RPMI7951 (cell line): ENCODE measurements at places on chromosomes 7 and 10. TPM values are rescaled to one million over a fixed set of nuclear protein-coding genes. Genes with fewer than 3 reads are reported as not detected.

GRCh38 chr7:964401-965231 lies 10.1 kb upstream of the ADAP1 start:
- peak; percentile 47 for DNase-seq

- no peak for DNase-seq
Measured at GRCh38 chr10:10942441-10942840, 75.2 kb upstream of the CELF2 start.

- DNase-seq = peak; percentile 65
Measured at GRCh38 chr7:44103923-44104859, at the start of gene AEBP1. TSS of gene AEBP1 (plus strand) at chr7:44104345. CDS start at chr7:44104666, 321 bp downstream.

DNA sequence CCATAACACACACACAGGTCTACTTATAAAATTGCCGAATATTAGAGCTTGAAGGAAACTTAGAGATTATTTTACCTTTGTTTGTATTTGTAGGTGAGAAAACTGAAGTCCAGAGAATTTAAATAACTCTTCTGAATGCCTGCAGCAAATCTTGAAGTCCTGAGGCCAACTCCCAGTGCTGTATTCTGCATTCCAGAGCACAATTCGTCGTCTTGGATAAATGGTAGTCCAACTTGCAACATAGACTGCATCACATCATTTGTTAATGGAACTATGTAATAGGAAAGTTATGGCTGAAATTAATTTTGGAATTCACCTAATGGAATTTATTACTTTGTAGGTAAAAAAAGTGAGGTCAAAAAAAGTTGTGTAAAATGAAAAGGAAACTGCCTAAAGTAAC lies 37.3 kb upstream of the SEMA3D start:
- DNase-seq = no peak

- no peak for DNase-seq
Measured at GRCh38 chr7:106901828-106902441, 36.9 kb downstream of the PIK3CG start.

GRCh38 chr7:102376964-102377466 lies 19.1 kb upstream of the PRKRIP1 start:
- DNase-seq = no peak

DNA sequence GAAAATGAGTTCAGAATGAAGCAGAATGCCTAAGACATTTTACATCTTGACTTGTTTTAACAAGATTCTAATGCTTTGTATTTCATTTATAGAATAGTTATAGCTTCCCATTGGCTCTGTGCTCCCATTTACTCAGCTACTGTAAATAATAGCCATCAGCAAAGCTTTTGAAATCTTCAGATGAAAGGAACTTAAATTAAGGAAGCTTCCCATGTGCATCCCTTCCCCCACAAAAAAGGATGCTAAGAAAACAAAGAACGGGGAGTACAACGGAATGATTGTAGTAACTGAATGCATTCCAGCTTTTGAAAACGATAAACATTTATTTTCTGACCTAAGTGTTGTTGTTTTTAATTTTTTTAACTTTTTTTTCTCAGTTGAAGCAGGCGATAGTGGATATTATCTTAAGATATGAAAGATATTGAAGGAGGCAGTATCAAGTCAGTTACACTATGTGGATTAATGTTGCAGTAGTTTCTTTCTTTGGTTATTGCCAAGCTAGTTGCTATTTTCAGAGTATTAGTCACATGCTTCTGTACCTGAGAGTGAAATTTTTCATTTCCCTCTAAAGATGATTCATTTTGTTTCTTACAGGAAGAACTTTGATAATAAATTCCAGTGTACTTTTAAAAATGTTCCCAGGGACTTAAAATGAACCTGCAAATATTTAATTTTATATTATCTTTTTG lies 129.2 kb downstream of the KCND2 start:
- no peak for DNase-seq

GRCh38 chr7:146359176-146359575 lies 242.6 kb downstream of the CNTNAP2 start:
- no peak for DNase-seq

GRCh38 chr7:120981888-120982615 lies 6.5 kb upstream of the CPED1 start:
- peak; percentile 79 for DNase-seq

GRCh38 chr10:56583316-56583715 lies 222.3 kb upstream of the ZWINT start:
- DNase-seq = no peak

- DNase-seq = peak; percentile 63
Measured at GRCh38 chr7:117014673-117015133, 61.4 kb downstream of the ST7 start.

- DNase-seq = no peak
Measured at GRCh38 chr7:43767311-43767710, 8.8 kb downstream of the BLVRA start.

- DNase-seq = no peak
Measured at GRCh38 chr10:97404044-97404443, 2.9 kb upstream of the RRP12 start.

- no peak for DNase-seq
Measured at GRCh38 chr7:156950381-156950858, 908 bp downstream of the NOM1 start.

DNA sequence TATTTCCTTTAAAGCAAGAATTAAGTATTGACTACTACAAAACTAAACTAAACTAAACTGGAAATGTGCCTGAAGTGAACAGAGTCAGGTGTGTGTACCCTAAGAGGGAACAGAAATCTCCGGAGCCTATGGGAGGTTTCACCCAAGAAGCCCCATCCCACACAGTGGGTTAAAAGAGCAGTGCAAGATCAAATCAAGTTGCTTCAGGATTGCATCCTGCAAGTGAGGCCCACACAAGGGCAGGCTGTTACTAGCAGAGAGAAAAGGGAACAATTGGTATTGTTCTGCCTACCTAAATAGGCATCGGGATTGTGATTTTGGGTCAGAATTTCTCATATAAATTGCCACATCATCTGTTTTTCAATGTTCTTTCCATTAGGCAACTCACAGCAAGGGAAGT lies 113.3 kb upstream of the CDC14C start:
- no peak for DNase-seq

- no peak for DNase-seq
Measured at GRCh38 chr10:86586516-86586915, 64.9 kb upstream of the WAPL start.

GRCh38 chr7:2856388-2857169 lies 12.5 kb upstream of the GNA12 start:
- DNase-seq = peak; percentile 36

GRCh38 chr10:103054621-103055020 lies 136.5 kb downstream of the CNNM2 start:
- DNase-seq = no peak

DNA sequence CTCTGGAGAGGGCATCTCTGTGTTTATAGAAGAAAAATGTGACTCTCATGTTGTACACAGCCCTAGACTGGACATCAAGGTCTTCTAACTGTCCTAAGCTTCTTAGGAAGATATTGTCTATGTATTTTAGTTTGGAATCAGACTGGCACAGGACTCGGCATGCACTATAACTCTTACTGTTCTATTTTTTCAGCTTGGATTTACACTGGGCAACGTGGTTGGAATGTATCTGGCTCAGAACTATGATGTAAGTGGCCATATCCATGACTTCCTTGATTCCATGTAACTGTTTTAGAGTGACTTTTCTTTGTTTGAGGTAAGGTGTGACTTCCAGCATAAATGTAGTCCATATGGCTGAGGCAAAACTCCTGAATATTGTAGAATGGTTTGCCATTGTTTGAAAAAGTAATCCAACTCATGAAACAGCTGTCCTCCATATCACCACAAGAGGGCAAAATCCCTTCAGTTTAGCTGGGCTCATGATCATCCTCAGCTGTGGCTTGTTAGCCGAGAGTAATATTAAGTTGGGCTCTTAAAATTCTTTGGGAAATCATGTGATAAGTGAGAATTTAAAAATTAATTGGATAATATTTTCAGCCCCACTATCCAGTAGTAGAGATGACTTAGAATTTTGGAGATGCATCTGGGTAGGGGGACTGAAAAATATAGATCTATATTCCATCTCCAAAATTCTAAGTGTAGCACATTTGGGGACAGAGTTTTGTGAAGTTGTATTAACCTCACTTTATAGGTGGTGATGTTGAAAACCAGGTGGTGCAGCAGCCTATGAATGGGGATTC lies 10.4 kb downstream of the STMP1 start:
- DNase-seq = peak; percentile 70

DNA sequence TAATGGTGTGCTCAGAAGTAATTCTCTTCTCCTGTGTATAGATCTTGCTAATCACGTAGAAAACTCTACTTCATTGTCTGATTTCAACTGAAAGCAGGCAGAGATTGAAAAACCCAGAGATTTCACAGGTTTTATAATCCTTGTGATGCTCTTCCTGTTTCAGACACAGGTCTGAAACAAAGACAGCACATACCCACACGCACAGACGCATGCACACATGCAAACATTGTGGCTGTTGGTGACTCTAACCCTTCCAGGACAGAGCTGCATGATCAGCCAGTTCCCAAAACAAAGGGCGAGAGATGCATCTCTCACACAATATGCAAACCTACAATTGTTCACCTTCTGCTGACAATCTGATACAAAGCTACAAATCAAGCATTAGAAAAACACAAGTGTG lies 11.1 kb upstream of the TFEC start:
- DNase-seq = no peak

- no peak for DNase-seq
Measured at GRCh38 chr7:127598318-127598717, 4.8 kb downstream of the FSCN3 start.

DNA sequence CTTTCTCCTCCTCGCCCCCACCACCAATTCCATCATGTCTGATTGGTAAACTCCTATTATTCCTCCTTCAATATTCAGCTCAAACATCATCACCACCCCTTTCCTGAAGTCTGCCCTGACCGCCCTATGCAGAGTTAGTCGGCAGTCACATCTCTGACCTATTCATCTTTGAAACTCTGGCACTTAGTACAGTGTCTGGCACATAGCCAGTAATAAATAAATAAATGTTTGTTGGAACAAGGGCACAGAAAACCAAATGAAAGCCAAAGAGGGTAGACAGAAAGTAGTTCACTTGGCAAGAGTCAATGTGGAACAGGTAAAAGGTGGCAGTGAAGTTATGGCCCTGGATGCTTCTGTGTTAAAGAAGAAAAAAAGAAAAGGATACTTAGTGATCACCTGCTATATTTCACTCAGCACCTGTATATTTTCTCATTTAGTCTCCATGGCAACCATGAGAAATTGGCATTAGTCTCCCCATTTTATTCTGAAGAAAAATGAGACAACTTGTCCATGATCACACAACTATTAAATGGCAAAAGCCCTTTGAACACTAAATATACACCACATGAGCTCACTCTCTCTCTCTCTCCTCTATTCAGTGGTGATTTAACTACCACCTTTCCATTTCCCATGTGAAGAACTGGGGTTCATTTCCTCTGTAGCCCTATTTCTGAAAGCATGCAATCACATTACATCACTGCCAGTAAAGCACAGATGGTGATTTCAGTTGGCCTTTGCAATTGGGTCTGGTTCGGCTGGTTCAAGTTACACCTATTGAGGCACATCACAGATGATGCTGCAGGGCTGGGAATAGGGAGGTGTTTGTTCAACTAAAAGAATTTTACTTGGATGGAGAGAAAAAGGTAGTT lies 25.3 kb downstream of the CHCHD3 start:
- no peak for DNase-seq

DNA sequence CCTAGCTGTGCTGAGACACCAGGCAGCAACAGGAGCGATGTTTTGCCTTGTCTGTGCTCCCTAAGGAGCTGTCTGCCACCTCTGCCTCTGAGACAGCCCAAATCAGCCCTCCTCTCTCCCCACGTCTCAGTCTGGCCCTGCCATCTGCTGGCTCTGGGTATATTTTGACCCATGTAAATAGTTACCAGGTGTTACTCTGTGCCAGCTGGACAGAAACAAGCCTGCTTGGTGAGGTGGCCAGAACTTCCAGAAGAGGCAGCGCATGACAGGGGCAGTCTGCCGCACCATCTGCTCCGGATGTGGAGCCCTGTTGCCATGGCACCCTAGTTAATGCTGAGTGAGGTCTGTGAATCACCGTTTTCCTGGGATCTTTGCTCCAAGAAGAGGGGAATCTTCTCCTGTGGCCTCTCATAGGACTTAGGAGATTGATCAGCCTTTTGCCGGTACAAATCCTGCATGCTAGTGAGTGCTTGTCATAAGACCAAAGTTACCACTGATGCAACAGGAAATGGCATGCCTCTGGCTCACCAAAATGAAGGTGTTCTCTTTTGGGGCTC lies 31.8 kb downstream of the GSTO2 start:
- DNase-seq = peak; percentile 98

GRCh38 chr10:114245121-114245791 lies 6.2 kb downstream of the VWA2 start:
- DNase-seq = peak; percentile 72

DNA sequence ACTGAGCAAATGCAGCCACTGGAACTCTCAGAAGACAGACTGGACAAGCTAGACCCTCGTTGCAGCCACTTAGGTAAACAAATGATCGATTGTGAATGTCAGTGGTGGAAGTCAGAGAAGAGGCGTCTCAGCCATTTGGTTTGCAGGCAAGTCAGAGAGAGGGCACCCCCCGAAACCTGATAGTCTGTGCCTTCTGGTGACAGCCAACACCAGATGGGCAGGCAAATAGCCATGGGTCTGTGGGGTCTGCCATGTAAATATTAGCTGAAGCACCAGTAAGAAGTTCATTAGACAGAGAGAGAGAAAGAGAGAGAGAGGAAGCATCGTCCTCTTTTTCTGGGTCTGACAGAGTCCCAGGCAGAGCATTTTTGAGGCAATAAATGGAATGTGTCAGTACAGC lies 5.4 kb downstream of the PPP1R17 start:
- no peak for DNase-seq

GRCh38 chr10:86759073-86759672 lies 2.8 kb downstream of the BMPR1A start:
- no peak for DNase-seq

DNA sequence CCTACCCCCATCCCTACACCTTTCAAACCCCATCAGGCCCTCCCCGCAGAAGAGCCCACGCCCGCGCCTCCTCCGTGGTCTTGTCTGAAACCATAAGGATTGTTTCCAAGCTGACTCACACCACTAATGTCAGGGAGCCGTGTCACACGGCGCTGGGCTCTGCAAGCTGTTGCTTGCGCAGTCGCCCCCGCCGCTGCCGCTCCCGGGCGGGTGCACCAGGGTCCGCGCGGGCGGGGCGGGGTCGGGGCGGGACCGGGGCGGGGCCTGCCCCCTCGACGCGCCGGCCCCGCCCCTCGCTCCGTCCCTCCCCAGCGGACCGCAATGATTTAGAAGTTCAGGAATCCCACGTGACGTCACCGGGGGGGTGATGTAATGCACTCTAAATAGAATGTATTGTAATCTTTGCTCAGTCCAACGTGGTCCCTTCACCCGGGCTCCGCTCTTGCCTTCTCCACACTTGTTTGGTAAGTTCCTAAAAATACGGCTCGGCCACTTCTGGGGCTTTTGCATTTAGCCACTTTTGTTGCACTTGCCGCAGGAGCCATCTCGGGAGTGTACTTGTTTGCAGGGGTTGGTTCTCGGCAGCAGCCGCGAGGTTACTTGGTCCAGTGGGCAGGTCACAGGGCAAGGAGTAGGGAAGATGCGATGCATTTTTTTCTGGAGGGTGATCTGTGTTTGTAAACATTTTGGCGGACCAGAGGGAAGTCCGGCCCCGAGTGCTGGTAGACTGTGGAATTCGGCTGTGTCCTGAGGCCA lies 3.2 kb upstream of the CREB5 start:
- DNase-seq = peak; percentile 89

Gene PLCE1
- 0.10 and 0.24 TPM in 2 replicates for total RNA-seq

Gene NANOS1
- total RNA-seq = 1.1 and 1.6 TPM in 2 replicates

Gene PHYHIPL
- total RNA-seq = not detected in 2 replicates

Gene MAGI2
- 1.1 and 1.4 TPM in 2 replicates for total RNA-seq

Gene CLCN1
- not detected in 2 replicates for total RNA-seq

Gene RALA
- 18.7 and 19.2 TPM in 2 replicates for total RNA-seq

Gene LRRN3
- 2.4 and 3.4 TPM in 2 replicates for total RNA-seq

Gene C7orf33
- total RNA-seq = not detected in 2 replicates

Gene KAT6B
- total RNA-seq = 7.7 and 9.1 TPM in 2 replicates

Gene OPN1SW
- total RNA-seq = not detected in 2 replicates

Gene ATG9B
- total RNA-seq = 0.24 TPM in 1 of 2 replicates, not detected in the other
